ENCODE measurements at places on chromosomes 1 and 21.

GRCh38 chr1:204267191-204267601 is 53.4 kb upstream of the GOLT1A start:
- no peak for DNase-seq

DNA sequence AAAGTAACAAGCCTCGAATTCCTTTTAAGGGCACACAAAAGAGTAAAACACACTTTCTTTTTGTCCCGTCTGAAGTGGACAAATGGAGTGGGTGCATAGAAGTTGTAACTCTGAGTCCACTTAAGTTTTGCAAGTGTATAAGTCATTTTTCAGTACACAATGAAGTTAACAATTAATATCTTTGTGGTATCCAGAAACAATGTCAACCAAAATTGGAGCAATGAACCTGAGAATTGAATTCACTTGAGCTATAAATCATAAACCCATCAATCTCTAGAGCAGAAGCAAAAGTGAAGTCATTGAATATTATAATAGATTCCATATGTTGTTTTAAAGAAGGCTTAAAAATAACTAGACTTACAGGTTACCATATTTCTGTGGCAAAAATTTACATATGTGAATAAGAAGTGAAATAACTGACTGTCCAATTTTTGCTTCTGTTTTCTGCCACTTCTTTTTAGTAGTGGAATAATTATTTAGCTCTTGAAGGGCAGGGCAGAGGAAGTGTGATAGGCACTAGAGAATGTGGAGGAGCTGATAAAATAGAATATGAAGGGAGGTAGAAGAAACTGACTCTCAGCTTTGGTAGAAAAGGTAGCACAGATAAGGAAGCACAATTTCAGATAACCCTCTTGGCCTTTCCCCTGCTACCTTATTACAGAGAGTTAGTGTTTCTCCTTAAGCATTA is 73.9 kb upstream of the RGL1 start:
- DNase-seq: no peak

DNA sequence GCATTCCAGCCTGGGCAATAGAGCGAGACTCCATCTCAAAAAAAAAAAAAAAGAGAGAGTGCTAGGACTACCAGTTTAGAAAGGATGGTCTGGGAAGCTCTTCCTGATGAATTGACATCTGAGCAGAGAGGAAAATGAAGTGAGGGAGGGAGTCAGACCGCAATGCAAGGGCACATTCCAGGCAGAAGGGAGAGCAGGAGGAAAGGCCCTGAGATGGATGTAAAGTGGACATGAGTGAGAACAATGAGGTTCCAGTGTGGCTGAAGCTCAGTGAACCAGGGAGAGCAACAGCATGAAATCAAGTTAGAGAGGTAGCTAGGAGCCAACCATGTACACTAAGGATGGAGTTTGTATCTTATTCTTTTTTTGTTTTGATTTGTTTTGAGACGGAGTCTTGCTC is 55.9 kb upstream of the SPOCD1 start:
- no peak for DNase-seq

- no peak for DNase-seq
Measured at GRCh38 chr1:248625971-248626370, 8.9 kb downstream of the OR2T11 start.

DNA sequence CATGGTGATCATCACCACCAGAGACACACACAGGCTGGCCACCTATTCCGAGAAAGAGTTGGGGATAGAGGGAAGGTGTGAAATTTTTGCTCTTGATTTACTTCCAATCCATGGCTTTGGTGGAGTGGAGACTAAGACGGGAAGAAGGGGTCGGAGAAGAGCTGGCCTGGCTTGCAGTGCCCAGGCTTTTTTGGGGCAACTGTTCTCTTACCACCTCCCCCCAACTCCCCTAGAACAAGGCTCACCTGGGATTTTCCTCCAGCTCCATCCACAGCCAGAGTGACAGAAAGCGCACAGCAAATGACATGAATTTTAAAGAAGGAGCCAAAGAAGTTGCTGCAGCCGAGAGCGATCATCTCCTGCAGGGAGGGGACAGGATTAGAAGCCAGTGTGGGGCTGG is 16.0 kb downstream of the SLC26A9 start:
- DNase-seq: no peak

DNA sequence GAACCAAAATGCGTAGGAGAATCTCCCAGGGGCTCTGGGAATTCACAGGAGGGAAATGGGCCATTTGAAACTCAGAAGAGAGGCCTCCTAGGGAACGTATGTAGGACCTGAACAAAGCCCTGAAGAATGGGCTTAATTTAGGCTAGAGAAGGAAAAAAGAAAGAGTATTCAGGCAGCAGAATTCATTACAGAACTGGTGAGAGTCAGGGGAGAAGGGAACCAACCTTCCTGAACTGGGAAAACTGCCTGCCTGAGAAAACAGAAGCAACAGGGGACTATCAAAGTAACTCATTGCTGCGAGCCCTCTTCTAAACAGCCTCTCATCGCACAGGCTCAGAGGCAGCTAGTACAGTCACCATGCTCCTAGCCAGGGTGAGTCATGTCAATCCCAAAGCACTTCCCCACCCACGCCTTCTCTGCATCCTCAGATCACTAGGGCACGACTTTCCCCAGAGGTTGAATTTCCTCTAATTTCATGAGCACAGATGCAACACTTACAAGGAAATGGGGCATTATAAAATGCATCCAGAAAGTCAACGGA is 98.1 kb downstream of the ADSS2 start:
- DNase-seq: no peak

GRCh38 chr1:69103705-69104385 is 463.9 kb upstream of the LRRC7 start:
- DNase-seq: no peak

DNA sequence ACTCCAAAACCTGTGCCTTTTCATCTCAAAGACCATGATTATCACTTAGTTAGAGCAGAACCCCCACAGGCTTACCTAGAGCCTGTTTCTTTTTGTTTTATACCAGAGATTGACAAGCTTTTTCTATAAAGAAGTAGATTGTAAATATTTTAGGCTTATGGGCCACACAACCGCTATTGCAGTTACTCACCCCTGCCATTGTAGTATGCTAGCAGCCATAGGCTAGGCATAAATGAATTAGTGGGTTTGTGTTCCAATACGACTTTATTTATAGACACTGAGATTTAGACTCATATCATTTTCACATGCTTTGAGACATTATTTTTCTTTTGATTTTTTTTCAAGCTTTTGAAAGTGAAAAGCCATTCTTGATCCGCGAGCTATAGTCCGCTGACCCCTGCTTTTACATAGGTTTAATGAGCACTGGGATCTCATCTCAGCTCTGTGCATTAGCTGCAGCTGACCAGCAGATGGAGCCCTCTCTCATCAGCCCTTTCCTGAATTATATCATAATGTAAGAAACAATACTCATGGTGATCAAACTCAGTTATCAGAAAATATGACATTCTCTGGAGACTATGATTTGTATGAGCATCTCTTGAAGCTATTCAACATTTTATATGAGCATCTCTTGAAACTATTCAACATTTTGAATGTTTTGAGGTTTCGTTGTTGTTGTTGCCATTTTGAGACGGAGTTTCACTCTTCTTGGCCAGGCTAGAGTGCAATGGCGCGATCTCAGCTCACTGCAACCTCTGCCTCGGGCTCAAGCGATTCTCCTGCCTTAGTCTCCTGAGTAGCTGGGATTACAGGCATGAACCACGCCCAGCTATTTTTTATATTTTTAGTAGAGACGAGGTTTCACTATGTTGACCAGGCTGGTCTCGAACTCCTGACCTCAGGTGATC is 111.9 kb upstream of the L1TD1 start:
- no peak for DNase-seq

GRCh38 chr1:234971586-234972297 is 156.9 kb downstream of the TOMM20 start:
- no peak for DNase-seq

DNA sequence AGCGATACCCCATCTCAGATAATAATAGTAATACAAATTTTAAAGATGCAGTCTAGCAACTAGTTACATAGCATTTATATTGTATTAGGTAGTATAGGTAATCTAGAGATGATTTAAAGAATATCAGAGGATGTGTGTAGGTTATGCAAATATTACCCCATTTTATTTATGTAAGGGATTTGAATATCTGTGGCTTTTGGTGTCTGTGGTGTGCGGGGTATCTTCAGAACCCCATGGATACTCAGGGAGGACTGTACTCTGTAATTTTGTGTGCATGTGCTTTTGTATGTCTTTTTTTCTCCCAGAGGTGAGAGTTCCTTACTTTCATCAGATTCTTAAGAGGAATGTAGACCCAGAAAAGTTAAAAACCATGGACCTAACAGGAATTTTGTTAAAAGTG is 12.8 kb downstream of the RNF2 start:
- no peak for DNase-seq

- no peak for DNase-seq
Measured at GRCh38 chr1:232987774-232988140, 37.3 kb downstream of the NTPCR start.

DNA sequence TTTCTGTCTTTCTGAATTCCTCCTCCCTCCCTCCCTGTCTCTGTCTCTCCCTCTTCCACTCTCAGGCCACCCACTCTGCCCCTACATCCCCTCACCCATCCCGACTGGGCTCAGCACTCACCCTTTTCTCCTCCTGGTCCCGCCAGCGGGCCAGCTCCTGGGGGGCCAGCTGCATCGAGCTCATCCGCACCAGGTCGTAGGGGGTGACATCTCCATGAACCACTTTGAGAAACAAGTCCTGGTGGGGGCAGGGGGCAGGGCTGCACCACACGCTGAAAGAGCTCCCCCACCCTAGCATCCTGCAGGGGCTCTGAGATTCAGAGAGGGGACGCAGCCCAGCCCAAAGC is 17.8 kb downstream of the SPOCD1 start:
- DNase-seq: no peak

DNA sequence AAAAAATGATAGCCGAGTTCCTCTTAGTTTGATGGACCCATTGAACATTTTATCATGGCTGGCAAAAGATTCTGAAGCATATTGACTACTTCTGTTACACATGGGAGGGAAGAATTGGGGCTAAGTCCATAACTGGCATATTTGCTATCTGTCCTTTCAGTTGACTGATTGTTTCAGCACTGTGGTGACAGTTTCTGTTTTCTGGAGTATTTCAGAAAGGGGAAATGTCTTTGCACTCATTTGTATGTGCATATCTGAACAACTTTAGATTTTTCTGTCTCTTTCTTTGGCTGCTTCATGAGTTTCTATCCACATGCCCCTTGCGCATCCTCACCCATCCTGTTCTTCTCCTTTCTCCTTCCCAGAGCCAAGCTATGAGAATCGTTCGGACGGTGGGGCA is 33.2 kb downstream of the SPATA46 start:
- no peak for DNase-seq

Data from NCI-H1048 (cell line).